ENCODE measurements at places on chromosomes 5 and 9.

- DNase-seq: no peak
- H3K4me3 ChIP-seq: no peak overlapping the region
- no peaks in the 10 kb centered on the region for H3K27me3 ChIP-seq
- H3K4me1 ChIP-seq: peaks cover 26% of the 10 kb centered on the region
These were observed 42.3 kb downstream of the PAM start for GRCh38 chr5:102797322-102797884.

DNA sequence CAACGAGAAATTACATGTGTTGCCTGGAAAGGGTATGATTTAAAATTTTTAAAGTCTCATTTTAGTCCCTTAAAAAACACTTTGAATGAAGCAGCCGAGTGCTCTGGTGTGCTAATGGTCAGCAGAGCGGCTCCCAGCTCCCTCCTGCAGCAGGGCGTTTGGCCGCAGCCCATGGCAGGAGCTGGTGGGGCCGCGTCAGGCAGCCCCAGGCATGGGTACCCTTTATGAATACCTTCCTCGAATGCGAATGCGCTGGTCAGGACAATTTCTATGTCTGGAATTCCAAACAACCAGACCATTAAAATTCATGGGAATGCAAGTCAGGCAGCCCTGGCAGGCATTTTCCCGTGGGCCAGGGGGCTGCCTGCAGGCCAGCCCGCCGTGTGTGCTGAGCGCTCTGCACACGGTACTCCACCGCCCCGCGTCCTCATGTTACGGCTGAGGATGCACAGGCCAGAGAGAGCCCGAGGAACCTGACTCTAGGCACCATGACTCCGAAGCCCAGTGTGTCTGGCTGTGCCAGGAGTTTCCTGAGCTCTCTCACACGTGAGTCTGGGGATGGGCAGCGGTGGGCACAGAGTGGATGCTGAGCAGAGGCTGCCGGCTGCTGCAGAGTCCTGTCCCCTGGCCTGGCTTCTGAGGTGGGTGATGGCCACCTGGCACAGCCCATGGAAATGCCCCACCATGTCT, 123.7 kb downstream of the WNK2 start:
- no peak for DNase-seq
- no peaks in the 10 kb centered on the region for H3K36me3 ChIP-seq
- H3K27me3 ChIP-seq: peaks cover 2% of the 10 kb centered on the region
- no peak overlapping the region for H3K27ac ChIP-seq
- no peak overlapping the region for H3K4me3 ChIP-seq
- no peaks in the 10 kb centered on the region for H3K4me1 ChIP-seq

DNA sequence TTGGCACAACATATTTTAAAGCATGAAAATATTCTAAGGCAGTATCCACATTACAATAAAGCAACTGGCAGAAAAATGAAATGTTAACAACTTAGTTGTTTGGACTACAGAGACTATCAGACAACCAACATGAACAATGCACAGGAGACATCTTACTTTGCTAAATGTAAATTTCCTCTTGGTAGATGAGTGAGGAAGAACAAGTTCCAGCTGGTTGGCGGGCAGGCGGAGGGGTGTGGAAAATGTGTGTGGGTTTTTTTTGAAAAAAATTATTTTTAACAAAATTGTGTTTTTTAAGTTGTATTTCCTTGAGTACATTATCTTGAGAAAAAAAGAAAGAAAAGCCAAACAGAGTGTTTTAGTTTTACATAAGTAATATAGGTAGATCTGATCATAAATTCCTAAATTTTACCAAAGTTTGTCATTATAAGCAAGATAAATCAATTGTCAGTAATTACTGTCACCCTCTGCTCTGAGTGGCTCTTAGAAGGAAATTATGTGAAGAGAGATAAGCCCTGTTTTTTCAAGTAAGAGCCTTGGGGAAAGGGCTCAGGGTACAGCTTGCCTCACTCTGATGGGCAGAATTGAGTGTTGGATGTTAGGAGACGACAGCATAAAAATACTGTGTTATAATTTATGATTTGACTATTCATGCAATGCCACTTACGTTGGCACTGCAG, 42.5 kb downstream of the TMEM167A start:
- no peaks in the 10 kb centered on the region for H3K36me3 ChIP-seq
- H3K4me1 ChIP-seq: peaks cover 5% of the 10 kb centered on the region
- no peak overlapping the region for H3K4me3 ChIP-seq
- no peak overlapping the region for H3K27ac ChIP-seq
- H3K27me3 ChIP-seq: no peaks in the 10 kb centered on the region
- DNase-seq: no peak

- no peak for DNase-seq
- no peak overlapping the region for H3K27ac ChIP-seq
- no peaks in the 10 kb centered on the region for H3K27me3 ChIP-seq
- H3K36me3 ChIP-seq: peaks cover 2% of the 10 kb centered on the region
These were observed 426.1 kb upstream of the CTNND2 start for GRCh38 chr5:12330381-12330780.

DNA sequence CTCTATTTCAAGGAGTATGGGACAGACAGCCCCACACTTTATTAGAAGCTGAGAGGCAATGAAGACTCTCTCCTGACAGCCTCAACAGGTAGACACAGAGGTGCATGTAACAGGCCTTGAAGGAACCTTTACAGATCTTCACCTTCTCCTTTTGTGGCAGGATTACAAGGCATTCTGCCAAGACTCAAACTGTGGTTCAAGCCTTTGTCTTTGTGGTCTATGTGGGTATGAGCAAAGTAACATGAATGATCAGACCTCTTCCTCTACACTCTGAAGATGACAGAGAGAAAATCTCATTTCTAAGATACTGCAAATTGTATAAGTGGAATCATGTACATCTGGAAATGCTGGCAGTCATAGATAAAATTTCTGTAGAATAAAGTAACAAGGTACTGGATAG, 346.9 kb downstream of the CDH9 start:
- no peaks in the 10 kb centered on the region for H3K36me3 ChIP-seq
- no peak overlapping the region for H3K4me3 ChIP-seq
- H3K4me1 ChIP-seq: no peaks in the 10 kb centered on the region
- no peaks in the 10 kb centered on the region for H3K27me3 ChIP-seq
- H3K27ac ChIP-seq: no peak overlapping the region

Measured in activated T-cell treated with anti-CD3 and anti-CD28 coated beads, Interleukin-2, amount 50 U/mL, for 72 hours (primary cell).